ENCODE measurements at places on chromosomes 1 and 21.

- DNase-seq = no peak
Measured at GRCh38 chr21:33198346-33199099, 31.2 kb upstream of the IFNAR2 start.

DNA sequence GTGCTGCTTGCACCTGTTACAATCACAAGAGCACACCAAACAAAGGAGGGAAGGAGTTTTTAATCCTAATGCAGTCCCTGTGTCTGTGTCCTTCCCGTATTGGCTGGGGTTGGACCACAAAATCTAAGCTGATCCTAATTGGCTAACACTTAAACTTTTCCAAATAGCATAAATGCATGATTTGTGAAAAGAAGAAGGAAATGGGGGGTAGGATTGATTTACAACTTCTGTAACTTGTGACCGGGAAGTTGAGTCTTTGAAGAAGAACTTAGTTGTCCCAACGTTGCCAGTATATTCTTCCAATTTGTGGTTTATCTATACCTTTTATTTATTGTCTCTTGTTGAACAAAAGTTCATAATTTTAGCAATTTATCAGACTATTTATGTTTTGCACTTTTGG lies 11.8 kb upstream of the IPP start:
- DNase-seq = no peak

DNA sequence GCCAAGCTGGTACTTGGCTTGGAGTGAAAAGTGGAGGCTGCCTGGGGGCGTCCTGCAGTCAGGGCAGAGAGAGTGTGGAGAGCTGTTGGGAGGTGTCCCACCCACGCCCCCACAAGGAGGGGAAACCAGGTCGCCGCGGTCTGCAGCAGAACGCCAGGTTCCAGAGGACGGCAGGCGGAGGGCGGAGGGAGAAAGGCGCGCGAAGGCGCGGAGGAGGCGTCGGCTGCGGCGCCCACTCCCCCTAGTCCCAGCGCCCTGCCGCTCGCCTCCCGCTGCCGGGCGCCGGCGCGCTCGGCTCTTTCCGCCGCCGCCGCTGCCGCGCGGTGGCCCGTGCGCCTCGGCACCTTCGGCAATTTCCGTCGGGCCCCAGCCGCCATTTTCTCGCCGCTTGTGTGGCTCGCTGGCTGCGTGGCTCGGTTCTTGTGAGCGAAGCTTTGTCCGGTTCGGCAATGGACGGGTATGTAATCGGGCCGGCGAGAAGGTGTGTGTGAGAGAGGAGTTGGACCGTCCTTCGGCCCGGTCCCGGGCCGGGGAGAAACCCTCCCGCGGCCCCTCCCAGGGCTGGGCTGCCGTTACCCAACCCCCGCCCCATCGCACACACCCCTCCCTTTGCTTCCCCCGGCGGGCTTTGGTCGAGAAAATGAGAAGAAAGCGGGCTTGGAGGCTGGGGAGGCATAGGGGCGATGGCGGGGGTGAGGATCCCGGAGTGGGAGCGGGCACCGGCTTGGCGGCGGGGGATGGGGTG lies at the start of gene PTBP2:
PTBP2 (plus strand) TSS at position 369 of the 745 bp plus-strand sequence; CDS start at position 450, 81 bp downstream.
- peak; percentile 68 for DNase-seq

DNA sequence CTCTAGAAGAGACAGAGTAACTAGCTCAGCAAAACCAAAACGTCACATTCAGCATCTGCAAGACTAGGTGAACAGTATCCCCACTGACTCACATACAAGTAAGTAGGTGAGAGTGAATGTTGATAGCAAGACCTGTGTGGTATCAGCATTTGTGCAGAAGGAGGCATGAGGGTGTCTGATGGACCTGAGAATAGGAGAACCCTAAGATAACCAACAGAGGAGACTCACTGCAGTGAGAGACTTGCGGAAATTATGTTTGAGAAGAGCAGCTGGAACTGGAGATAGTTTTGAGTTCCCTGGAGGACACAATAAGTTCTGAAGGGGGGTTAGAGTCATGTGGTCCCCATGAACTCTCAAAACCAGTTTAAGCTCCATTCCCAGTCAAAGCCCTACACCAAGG lies 59.1 kb downstream of the DYRK1A start:
- DNase-seq = no peak

DNA sequence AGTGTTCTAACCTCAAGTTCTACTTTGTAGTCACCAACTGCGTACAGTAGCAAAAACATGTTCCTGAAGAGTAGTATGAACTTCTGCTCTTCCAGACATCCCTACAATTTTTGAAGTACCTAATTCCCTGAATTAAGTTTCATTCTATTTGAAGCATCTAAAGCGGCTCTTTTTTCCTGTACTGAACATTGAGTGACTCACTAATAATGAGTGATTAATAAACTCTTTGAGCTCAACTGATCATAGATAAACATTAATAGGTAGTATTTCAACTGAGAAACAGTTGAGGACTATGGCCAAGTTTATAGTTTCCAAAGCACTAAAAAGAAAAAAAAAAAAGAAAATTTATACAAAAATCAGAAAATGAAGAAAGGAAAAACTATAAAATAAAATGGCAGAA lies 683.1 kb downstream of the LTN1 start:
- DNase-seq = no peak

DNA sequence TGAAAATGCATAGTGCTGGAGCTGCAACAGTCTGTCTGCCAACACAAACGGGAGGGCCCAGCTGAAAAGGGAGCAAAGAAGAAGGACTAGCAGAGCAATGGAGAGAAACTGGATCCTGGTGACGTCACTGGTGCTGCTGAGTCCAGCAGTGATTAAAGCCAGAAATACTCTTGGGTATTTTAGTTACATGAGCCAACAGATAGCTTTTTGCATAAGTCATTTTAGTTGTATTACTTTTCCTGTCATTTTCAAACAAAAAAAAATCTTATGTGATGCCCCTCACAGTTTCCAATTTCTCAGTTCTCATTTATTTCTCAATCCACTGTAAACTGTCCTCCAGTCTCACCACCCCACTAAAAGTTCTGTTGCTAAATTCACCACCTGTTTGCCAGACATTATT lies 38.7 kb upstream of the NEK7 start:
- no peak for DNase-seq

- peak; percentile 9 for DNase-seq
Measured at GRCh38 chr1:103948526-103948925, 198.8 kb downstream of the AMY1C start.

- DNase-seq = no peak
Measured at GRCh38 chr1:181092056-181092455, 3.6 kb downstream of the IER5 start.

DNA sequence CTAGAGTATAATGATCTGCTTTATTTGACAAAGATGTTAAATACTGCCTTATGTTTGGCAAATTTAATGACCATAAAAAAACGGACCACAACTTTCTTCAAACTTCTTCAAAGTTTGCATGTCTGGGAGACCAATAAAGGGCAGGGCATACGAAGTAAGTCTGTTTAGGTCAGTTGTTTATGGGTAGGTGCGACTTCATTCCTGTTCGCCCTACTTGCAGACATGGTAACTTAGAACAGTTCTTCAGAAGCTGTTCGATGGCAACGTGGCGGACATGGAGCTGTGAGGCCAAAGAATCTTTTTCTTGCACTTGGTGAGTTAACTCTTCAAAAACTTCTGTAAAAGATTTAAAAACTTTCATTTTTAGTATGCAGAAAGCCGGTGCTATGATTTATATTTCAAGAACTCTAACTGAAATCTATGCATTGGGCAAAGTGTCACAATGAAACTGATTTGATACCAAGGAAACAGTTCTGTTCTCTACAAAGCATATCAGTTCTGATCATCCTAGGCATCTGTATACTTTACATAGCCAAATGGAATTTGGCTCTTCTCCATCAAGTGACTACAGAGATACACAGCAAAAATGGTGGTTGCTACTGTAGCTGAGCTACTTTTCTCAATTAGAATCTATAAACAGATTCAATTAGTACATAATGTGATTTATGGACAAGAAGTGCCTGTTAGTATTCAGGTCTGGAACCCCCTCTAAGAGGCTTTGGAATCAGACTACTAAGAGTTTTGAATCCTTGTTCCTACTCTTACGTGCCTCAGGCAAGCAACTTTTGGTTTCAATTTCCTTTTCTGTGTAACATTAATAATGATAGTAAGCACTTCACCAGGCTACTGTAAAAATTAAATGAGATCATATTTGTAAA lies 25.7 kb downstream of the C21orf91 start:
- no peak for DNase-seq

GRCh38 chr1:6546326-6546725 lies 8.0 kb downstream of the NOL9 start:
- DNase-seq = no peak

- DNase-seq = no peak
Measured at GRCh38 chr1:148435406-148435805, 47.7 kb downstream of the PPIAL4G start.

DNA sequence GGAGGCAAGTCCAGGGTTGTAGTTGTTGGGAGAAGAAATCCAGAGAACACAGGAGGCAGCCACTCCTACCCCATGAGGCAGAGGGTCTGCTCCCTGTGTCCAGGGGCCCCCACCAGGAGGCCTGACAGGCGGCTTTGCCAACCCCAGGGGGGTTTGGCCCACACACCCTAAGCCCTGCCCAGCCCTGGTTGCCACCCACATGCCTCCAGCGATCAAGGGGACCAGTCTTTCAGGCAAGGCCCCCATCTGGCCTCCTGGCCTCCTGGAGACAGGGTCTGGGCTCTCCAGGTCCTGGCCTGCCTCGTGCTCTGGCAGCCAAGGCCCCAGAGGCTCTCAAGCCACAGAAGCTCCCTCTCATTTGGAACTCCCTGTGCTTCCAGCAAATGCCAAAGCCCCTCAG lies 38.5 kb downstream of the SDC3 start:
- DNase-seq = no peak

DNA sequence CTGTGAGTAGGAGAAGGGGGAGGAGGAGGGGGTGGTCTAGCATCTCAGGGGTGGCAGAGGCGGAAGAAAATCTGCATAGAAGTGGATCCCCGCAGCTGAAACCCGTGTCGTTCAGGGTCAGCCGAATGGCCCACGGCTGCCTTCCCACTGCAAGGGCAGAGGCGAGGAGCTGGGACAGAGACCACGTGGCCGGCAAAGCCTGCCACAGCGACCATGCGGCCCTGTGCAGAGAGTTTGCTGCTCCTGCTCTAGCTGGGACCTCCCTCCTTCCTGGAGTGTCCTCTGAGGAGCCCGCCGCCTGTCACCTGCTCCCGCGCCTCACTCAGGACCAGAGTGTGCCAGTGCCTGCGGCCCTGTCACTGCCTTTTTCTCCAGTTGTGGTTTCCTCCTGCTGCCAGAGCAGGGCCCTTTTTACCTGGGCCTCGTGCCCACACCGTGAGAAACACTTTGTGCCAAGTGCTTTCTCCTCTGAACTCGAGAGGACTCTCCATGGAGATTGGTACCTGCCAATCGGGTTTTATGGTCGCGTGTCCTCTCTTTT lies 5.4 kb upstream of the TRPM2 start:
- peak; percentile 32 for DNase-seq

- DNase-seq = no peak
Measured at GRCh38 chr21:25997788-25998611, 172.6 kb downstream of the APP start.

- peak; percentile 38 for DNase-seq
Measured at GRCh38 chr1:88608139-88608943, 75.7 kb upstream of the PKN2 start.

- no peak for DNase-seq
Measured at GRCh38 chr1:47524272-47524671, 86.4 kb downstream of the FOXD2 start.

DNA sequence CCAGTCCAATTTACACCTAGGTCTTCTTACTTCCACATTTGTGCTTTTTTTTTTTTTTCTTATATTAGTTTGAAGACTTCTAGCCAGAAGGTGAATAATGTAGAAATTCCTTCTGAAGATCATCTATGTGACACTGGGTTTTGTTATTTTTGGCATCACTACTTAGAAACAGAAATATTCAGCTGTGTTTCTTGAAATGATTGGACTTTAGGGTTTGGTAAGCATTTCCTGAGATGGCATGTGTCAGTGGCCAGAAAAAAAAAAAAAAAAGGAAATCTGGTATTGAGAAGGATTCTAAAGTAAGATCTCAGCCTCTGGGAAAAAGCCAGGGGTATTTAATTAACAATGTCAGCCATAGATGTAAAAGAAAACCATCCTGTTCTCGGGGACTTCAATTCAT lies 43.4 kb upstream of the LRRC8C start:
- DNase-seq = no peak

DNA sequence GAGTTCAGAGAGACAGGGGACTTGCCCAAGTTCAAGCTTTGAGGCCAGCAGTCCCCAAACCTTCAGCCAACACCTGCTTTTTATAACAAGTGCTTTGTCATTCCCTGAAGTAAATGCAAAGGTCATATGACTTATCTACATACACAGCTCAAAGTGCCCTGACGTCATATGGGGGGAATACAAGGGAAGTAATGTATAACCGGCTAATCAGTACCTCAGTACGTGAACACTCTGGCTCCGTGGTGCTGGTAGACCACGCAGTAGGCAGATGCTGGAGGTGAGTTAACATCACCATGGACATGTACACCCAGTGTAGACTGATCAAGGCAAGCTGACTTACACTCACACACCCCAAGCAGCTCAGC lies 60.0 kb downstream of the BACE2 start:
- DNase-seq = peak; percentile 70

- DNase-seq = no peak
Measured at GRCh38 chr1:179820226-179820970, 57.2 kb downstream of the TOR1AIP2 start.

DNA sequence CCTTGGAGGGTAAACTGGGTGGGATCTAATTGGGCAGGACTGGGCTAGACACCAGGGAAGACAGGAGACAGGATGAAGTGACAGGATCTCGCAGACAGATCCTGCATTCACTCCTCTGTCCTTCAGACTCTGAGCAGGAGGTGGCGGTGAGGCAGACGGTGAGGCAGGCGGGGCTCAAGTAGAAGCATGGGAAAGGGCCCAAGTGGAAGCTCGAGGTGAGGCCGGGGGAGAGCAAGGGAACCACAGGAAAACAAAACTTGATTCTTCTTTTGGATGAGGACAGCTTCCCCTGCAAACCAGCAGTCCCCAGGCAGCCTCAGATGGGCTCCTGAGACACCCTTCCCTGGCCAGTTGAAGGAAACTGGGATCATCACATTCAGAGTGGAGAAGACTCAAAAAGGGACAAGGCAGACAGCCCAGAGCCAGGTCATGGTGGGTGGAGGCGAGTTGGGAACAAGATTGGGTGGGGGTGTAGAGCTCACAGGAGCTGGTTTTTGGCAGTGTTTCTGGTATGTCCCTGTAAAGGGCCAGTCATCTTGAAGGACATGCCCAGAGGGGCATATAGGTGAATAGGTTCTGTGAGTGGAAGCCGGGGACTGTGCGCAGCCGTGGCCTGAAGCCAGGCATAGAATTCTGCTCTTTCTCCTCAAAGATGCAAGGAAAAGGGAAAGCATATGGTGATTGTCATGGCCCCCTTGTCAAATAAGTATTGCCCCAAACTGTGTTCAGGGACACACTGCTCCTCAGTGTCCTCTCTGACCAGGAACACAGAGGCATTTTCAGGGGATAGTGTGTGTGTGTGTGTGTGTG lies 18.0 kb downstream of the INKA2 start:
- no peak for DNase-seq

GRCh38 chr21:35672313-35672712 lies 388.0 kb downstream of the SETD4 start:
- no peak for DNase-seq

- no peak for DNase-seq
Measured at GRCh38 chr1:240073097-240073496, 18.6 kb upstream of the FMN2 start.

GRCh38 chr1:235404190-235404589 lies 37.0 kb downstream of the TBCE start:
- no peak for DNase-seq
